GM23338 (cell line): ENCODE measurements at places on chromosomes 2 and 18.

DNA sequence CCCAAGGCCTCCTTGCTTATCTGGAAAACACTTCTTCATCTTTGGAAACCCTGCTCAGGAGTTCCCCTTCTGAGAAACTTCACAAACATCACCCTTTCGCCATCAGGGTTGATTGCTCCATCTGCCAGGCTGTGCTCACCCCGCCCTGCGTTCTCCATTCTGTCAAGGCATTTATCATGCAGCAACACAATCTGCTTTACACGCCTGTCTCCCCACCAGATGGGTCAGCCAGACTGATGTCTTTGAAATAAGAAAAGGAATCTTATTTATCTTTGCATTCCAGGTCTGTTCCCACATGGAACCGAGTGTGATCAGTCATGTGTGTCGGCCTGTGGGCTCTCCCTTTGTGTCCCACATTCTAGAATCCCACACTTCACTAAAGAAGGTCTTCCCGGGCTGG lies 110.0 kb upstream of the ARL4C start:
- no peak for DNase-seq

GRCh38 chr2:207432453-207432852 lies 97.3 kb upstream of the CREB1 start:
- no peak for DNase-seq

GRCh38 chr2:241188361-241189092 lies at the start of gene ANO7:
ANO7 (plus strand) TSS chr2:241188677; CDS start chr2:241190064, 1,387 bp downstream.
- no peak for DNase-seq

GRCh38 chr2:183522489-183523266 lies 398.4 kb downstream of the NUP35 start:
- DNase-seq, result no peak

GRCh38 chr2:240526521-240526920 lies 31.3 kb downstream of the ANKMY1 start:
- DNase-seq, result no peak

GRCh38 chr2:173431191-173431590 lies 76.5 kb downstream of the CDCA7 start:
- peak; percentile 64 for DNase-seq

DNA sequence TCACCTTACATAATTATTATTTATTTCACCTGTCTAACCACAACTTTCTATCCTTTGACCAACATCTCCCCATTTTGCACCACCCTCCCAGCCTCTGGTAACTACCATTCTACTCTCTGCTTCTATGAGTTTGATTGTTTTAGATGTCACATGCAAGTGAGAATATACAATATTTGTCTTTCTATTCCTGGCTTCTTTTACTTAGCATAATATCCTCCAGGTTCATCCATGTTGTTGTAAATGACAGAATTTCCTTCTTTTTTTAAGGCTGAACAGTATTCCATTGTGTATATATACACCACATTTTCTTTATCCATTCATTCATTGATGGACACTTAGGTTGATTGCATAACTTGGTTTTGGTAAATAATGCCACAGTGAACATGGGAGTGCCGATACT lies 24.0 kb downstream of the PPM1B start:
- no peak for DNase-seq

DNA sequence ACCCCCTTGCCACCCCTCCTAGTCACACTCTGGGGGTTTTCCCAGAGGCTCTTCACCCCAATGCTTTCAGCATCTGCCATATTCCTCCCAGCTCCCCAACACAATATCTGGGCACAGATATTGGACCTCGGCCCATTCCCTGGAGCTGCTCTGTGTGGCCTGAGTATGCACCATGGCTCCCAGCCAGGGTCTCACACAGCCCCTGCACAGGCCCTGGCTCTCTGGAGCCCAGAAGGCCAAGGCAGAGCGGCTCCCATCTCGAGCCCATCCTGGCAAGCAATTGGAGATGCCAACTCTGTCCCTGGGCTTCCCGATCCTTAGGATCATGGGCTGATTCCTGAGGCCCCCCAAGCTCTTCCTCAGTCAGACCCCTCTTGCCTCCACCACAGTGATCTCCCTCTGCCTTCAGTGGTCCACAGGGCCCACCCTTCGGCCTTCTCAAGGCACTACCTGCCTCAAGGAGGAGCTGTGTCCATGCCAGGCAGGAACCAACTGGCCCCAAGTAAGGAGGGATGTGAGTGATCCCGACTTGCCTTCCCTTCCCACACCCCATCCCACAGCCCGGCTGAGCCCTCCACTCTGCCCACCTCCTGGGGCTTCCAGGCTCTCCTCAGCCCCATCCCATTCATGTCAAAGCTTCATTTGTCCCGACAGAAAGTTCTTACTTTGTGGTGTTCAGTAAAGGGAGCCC lies 62.7 kb downstream of the ADD2 start:
- DNase-seq, result no peak

GRCh38 chr2:231914077-231914690 lies 12.0 kb downstream of the NPPC start:
- DNase-seq, result no peak

DNA sequence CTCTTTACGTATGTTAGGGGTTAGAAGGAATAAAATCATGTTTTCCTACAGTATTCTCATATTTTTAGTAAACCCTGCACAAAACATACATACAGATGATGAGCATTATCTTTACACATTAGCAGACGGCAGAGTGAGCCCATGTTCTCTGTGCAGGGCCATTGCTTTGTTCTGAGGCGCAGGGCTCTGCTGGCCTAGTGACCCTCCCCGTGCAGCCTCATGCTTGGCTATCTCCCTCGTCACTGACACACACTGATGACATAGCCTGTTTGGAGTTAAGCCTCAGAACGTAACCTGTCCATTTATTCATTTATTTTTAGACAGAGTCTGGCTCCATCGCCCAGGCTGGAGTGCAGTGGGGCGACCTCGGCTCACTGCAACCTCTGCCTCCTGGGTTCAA lies 115.9 kb upstream of the FOSL2 start:
- no peak for DNase-seq

DNA sequence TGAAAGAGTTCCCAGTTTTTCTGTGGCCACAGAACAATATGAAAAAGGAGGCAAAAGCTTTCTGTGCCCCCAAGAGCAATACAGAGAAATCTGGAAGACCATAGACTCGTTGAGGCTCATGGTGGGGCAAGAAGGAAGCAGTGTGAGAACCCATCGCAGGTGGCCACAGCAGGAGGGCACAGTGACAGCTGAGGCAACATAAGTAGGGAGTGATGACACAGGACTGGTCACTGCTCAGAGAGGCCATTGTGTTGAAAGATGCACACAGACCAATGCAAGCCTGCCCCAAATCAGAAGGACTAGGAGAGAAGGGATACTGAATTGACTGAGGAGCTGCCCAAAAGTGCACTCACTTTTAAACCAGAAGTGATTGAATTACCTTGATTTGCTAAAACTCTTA lies 483.6 kb downstream of the EPHA4 start:
- no peak for DNase-seq

- no peak for DNase-seq
Measured at GRCh38 chr2:80926168-80926567, 621.6 kb upstream of the LRRTM1 start.

DNA sequence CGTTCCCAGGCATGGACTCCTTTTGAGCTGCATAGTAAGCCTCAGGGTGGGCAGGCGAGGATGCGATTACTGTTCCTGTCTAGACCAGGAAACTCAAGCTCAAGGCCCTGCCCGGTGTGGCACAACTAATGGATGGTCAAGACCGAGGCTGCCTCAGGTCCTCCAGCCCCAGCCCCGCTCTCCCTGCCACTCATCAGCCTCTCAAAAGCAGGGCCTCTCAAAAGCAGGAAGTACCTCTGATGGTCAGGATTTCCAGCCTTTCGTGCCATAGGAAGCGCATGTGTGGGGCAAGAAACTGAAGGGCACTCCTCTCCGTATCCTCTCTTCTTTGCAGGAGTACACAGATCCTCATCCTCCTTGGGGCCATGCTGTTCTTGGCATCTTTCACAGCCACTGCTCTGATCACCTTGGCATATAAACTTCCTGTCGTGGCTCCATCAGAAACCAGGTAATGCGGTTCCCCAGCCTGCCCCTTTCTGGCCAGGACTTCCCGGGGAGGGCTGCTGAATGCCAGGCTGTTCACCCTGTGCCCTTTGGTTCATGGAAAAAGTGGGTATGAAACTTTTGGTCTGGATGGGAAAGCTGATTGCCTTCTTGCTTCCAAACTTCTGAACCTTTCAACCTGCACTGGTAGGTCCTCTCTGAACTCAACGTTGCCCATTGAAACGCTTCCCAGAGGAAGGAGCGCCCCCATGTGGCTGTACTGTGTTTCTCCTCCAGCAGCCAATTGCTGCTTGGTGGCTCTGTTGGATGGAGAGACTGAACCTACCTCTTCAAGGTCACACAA lies 82.8 kb upstream of the SEC11C start:
- peak; percentile 92 for DNase-seq

DNA sequence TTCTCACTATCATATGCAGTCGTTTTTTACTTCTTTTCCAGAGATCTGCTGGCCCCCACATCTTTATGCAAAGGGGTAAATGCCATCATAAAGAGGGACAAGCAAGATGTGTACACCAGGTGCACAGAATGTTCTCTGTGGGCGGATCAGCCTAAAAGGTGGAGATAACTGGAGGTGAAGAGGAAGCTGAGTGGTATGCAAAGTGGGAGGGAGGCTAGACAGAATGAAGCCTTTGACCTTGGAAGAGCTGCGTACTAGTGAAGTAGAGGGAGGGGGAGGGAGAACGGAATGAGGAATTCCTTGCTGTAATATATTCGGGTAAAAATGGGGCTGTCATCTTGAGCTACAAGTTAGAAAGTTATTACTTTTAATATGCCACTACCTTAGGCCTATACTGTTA lies 287.5 kb upstream of the VRK2 start:
- peak; percentile 56 for DNase-seq

GRCh38 chr2:183630964-183631363 lies 506.7 kb downstream of the NUP35 start:
- no peak for DNase-seq

DNA sequence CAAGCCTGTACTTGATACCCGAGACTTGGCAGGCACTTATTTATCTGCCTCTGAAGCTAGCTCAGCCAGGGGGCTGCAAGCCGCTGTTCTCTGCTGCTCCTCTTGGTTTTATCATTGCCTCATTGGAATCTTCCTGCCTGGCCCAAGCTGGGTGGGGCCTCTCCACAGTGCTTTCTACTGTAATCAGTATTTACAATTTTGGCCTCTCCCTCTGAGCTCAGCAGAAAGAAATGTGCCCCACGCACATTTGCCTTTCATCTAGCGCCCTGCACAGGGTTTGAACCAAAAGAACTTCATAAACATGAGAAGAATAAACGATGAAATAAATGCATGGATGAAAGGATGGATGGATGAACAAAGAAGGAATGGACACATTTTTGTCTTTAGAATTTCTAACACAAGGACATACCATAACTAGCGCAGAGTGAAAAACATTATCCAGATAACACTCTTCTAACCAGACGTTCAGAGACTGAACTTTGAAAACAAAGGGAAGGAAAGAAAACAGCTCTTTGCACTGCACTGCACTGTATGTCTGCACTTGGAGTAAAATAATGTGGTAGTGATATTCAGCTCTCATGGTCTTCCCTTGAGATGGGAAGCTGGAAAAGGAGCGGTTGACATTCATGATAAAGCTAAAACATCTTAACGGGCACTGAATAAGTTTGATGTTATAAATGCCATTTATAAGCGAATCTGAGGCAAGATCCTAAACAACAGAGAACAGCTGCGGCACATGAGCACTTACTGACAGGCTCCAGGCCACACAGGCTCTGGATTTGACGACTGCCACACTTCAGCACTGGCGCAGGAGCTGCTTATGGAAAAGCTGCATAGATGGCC lies 86.8 kb upstream of the SP3 start:
- peak; percentile 58 for DNase-seq

GRCh38 chr18:23716516-23716915 lies 27.3 kb downstream of the LAMA3 start:
- DNase-seq, result peak; percentile 43

DNA sequence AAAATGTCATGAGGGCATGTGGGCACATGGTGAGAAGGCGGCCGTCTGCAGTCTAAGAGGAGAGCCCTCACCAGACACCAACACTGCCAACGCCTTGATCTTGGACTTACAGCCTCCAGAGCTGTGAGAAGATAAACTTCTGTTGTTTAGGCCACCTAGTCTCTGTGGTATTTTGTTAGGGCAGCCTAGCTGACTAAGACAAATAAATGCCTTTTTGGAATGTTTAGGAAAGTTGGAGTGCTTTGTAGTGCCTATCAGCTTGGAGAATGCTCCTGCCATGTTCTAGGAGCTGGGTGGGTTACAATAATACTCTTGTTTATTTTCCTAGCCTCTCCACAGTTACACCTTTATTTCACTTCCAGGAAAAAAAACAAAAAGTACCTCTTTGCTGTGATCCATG lies 92.0 kb downstream of the SPP2 start:
- no peak for DNase-seq

- DNase-seq, result no peak
Measured at GRCh38 chr2:140580532-140581151, 1550.2 kb downstream of the LRP1B start.

DNA sequence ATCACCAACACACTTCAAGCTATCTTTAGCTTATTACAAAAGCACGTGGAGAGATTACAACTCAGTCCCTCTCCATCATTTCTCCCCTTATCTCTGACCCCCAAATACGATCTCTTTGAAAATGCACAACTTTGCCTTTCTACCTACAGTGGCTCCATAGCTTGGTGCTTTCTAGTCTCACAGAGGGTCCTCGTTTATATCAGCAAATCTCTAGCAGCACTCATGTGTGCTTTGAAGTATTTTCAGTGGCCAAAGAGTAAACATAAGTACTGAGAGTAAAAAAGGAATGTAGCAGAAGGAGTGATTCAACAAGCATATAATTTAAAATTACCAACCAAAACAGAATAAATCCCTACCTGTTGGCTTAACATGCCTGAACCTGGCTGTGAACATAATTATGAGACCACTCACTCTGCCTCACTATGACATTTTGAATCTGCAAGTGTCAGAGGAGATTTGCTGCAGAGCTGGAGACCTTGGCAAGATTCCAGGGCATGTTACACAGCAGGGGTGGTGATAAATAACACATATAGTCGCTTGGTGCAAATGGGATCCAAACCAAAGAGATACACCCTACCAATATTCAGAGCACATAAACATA lies 54.6 kb downstream of the LAMA3 start:
- no peak for DNase-seq

GRCh38 chr2:18795906-18796305 lies 206.5 kb upstream of the NT5C1B start:
- no peak for DNase-seq

DNA sequence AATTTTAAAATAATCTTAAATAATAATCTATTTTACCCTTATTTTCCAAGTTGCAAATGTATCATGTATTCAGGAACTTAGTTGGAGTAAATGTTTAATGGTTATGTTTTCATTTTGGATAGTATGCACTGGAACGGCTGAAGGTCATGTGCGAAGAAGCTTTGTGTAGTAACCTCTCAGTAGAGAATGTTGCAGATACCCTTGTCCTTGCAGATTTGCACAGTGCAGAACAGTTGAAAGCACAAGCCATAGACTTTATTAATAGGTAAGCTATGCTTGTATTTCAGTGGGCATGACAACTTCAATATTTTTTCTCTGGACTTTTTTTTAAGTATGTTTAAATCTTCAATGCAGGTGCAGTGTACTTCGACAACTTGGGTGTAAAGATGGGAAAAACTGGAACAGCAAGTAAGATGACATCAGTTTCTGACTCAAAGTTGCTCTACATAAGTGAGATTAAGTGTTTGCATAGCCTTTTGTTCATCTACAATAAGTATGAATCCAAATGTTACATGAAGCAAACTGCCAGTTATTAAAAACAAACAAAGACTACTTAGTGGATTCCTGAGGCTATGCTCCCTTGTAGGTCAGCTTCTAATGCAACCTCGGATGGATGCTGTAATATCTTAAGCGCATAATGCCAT lies 63.1 kb downstream of the SPOPL start:
- DNase-seq, result no peak
